ENCODE measurements at places on chromosomes 3 and 15. TPM values are rescaled to one million over a fixed set of nuclear protein-coding genes. Genes with fewer than 3 reads are reported as not detected.

DNA sequence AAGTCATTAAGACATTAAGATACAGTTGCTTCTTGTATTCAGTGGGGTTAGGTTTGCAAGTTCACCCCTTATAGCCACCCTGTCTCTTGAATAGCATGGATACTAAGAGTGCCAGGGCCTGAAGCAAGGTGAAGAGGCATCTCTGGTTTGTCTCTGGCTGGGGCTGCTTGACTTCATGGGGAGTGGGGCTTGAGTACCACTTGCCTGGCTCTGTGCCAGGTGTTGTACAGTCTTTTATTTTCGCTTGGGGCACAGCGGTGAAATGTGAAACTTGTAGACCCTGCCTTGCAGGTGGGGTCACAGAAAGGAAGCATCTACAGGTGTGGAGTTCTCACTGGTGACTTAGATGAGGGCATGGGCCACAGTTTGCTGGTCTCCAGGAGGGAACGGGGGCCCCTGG is 152.1 kb downstream of the PDE8A start:
- DNase-seq: no peak

DNA sequence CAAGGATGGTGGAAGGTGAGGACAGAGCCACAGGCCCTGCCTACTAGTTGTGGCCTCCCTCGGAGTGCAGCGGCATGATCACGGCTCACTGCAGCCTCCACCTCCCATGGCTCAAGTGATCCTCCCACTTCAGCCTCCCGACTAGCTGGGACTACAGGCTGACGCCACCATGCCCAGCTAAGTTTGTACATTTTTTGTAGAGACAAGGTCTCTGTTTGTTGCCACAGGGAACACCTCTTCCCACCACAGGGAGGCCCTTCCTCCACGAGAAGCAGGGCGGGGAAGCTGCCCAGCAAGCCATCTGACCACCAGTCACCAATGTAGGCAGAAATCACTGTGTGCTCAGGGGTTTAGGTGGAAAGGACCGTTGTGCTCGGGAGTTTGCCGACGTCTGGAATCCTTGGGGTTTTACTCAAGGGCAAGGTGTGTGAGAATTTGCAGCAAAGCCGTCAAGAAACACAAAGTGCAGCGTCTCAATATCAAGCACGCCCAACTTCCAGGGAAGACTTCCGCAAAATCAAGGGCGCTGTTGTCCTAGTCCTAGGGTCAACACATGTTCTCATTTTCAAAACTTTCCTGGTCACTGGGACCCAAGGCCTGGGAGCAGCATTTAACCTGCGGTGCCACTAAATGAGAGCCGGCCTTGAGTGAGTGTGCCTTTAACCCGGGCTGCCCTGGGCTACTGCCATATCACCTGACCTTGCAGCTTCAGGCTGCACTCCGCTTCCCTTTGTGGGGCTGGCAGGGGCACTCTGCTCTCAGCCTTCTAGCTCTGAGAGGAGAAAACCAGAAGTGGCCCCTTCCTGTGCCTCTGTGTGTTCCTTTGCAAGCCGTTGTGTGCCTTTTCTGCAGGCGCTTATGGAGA is 65.7 kb downstream of the SLC12A8 start:
- no peak for DNase-seq

GALNT15 gene
- total RNA-seq: 5.5 TPM

IL5RA gene
- not detected for total RNA-seq
